T-cell (primary cell): ENCODE measurements at places on chromosomes 5 and 9. TPM values are rescaled to one million over a fixed set of nuclear protein-coding genes. Genes with fewer than 3 reads are reported as not detected.

GRCh38 chr9:127154003-127154389 lies 31.6 kb upstream of the ANGPTL2 start:
- no peak overlapping the region for H3K27ac ChIP-seq
- no peak overlapping the region for H3K4me3 ChIP-seq
- peaks cover 9% of the 10 kb centered on the region for H3K4me1 ChIP-seq
- H3K27me3 ChIP-seq = peaks cover 4% of the 10 kb centered on the region
- no peak for DNase-seq

- H3K36me3 ChIP-seq = peaks cover 2% of the 10 kb centered on the region
- peak overlapping the region; percentile 96 for H3K27ac ChIP-seq
- H3K4me1 ChIP-seq = peaks cover 31% of the 10 kb centered on the region
- peak; percentile 15 for DNase-seq
- H3K4me3 ChIP-seq = peak overlapping the region; percentile 75
Measured at GRCh38 chr5:18745988-18746615, 1111.8 kb downstream of the TAF11L14 start.

DNA sequence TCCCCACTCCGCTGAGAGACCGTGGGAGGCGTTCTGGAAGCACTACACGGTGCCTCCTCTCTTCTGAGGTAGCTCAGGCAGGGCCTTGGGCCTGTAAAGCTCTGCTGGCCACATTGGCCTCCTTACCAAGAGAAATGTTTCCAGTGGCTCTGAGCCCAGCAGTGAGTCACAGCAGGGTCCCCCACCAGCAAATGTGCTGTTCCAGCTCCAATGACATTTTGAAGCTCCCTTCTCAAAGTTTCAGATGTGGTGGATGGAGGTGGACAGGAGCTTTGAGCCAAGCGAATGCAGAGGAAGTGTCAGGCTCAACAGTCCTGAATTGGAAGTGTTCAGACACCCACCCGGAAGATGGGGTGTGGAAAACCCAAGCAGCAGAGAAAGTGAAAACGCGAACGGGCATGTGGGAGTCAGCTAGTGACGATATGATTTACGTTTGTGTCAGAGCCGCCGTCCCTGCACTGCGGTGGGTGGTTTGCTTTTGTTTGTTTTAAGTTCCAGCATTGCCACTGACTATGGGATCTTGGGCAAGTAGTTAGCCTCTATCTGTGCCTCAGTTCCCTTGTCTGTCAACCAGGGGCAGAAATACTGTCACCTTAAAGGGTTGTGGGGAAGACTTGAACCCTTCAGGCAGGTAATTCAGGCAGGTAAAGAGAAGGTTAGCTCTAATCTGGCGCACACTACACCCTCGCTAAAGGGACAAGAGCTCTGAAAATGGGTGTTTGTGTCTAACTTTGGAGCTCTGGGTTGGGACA lies 38.2 kb downstream of the C5orf15 start:
- H3K4me1 ChIP-seq = no peaks in the 10 kb centered on the region
- peak; percentile 53 for DNase-seq
- peak overlapping the region; percentile 68 for H3K27ac ChIP-seq
- no peaks in the 10 kb centered on the region for H3K27me3 ChIP-seq

LOX gene
- total RNA-seq = not detected

DNA sequence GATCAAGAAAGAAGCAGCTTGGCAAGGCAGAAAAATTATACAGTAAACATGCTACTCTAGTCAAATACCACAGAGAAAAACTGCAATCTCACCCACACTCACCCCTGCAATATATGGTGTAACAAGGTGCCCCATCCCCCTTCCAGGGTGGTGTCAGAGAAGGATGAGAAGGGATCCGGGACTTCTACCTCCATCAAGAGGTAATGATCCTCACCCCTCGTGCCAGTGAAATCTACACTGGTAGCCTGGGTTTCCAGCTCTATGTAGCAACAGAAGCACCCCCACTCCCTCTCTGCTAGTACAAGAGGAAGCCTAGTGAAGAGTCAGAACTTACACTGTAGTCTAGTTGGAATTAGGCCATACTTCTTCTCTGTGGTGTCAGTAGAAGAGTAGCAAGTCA lies 18.9 kb downstream of the SLCO4C1 start:
- no peak overlapping the region for H3K27ac ChIP-seq
- no peak for DNase-seq
- H3K27me3 ChIP-seq = no peaks in the 10 kb centered on the region
- no peaks in the 10 kb centered on the region for H3K36me3 ChIP-seq

F2RL2 gene
- not detected for total RNA-seq

CERCAM gene
- 1.3 TPM for total RNA-seq

DNA sequence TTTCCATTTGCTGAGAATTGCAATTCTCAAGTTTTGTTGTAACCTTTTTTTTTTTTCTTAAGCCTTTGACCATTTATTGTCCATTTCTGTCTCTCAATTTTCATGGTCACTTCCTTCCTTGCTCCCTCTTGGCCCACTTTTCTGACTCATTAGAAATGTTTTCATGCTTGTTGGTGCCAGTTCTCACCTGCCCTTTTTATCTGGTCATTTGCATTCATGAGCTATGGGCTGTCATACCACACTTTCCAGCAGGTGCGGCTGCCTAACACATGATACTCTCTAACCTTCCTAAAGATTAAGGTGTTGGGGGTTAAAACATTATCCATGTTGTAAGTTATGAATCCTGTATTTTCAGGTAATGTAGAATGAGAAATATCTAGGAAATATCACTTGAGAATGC lies 150.5 kb upstream of the TLX3 start:
- no peak overlapping the region for H3K4me3 ChIP-seq
- no peak overlapping the region for H3K27ac ChIP-seq
- no peaks in the 10 kb centered on the region for H3K36me3 ChIP-seq
- H3K27me3 ChIP-seq = no peaks in the 10 kb centered on the region
- no peaks in the 10 kb centered on the region for H3K4me1 ChIP-seq

CACNA1B gene
- not detected for total RNA-seq

LCN9 gene
- not detected for total RNA-seq

GRCh38 chr5:84118551-84118950 lies 266.1 kb downstream of the EDIL3 start:
- H3K27ac ChIP-seq = no peak overlapping the region
- no peaks in the 10 kb centered on the region for H3K27me3 ChIP-seq
- no peak overlapping the region for H3K4me3 ChIP-seq
- no peaks in the 10 kb centered on the region for H3K4me1 ChIP-seq
- no peaks in the 10 kb centered on the region for H3K36me3 ChIP-seq

GRCh38 chr9:136673975-136674785 lies 11.5 kb downstream of the EGFL7 start:
- no peaks in the 10 kb centered on the region for H3K27me3 ChIP-seq
- H3K4me1 ChIP-seq = no peaks in the 10 kb centered on the region
- no peak for DNase-seq
- no peak overlapping the region for H3K4me3 ChIP-seq

GRCh38 chr9:12739014-12739652 lies 35.7 kb upstream of the LURAP1L start:
- no peak for DNase-seq
- no peaks in the 10 kb centered on the region for H3K4me1 ChIP-seq
- no peaks in the 10 kb centered on the region for H3K36me3 ChIP-seq
- H3K4me3 ChIP-seq = no peak overlapping the region
- H3K27me3 ChIP-seq = no peaks in the 10 kb centered on the region
- H3K27ac ChIP-seq = no peak overlapping the region

DNA sequence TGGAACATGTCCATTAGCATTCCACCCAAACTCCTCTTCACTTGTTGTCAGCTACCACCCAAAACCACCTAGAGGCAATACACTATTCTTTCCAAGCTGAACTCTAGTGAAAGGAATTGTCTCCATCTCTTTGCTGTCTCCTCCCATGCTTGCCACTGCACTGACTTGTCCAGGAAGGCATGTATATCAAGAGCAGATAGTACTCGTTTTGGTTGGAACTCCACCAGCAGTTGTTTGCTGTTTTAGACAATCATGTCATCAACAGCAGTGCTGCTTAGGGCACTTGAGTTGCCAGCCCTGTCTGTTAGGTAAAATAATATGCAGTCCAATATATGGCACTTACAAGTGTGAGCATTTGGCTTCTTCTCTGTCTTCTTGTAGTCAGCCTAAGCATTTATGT lies 80.0 kb upstream of the SAP30L start:
- no peak overlapping the region for H3K4me3 ChIP-seq
- H3K36me3 ChIP-seq = no peaks in the 10 kb centered on the region
- no peak for DNase-seq
- H3K4me1 ChIP-seq = no peaks in the 10 kb centered on the region

CNTNAP3B gene
- total RNA-seq = not detected

PCDHA3 gene
- total RNA-seq = not detected

APBA1 gene
- 0.63 TPM for total RNA-seq

DNA sequence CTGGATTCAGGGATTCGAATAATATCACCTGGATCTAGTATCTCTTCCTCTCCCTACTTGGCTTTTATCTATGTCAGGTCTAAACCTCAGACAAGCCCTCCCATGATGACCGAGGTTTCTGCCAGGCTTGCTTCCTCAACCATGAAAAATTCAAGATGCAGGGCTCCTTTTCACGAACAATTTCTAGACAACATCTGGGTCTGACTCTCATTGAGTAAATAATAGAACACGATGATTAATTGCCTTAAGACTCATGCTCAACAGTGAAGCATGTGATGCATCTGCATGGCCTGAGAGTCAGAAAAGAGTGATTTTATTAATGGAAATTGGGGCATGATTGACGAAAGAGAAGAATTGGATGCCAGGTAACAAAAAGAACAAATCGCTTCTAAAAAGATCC lies 277.2 kb upstream of the ZNF608 start:
- no peak for DNase-seq
- H3K4me3 ChIP-seq = no peak overlapping the region
- no peaks in the 10 kb centered on the region for H3K4me1 ChIP-seq
- H3K27me3 ChIP-seq = no peaks in the 10 kb centered on the region
- H3K36me3 ChIP-seq = no peaks in the 10 kb centered on the region
- H3K27ac ChIP-seq = no peak overlapping the region

TRIM36 gene
- total RNA-seq = not detected

PCDHGA7 gene
- 0.19 TPM for total RNA-seq

RMND5B gene
- 22.4 TPM for total RNA-seq

TMEM215 gene
- total RNA-seq = not detected

DNA sequence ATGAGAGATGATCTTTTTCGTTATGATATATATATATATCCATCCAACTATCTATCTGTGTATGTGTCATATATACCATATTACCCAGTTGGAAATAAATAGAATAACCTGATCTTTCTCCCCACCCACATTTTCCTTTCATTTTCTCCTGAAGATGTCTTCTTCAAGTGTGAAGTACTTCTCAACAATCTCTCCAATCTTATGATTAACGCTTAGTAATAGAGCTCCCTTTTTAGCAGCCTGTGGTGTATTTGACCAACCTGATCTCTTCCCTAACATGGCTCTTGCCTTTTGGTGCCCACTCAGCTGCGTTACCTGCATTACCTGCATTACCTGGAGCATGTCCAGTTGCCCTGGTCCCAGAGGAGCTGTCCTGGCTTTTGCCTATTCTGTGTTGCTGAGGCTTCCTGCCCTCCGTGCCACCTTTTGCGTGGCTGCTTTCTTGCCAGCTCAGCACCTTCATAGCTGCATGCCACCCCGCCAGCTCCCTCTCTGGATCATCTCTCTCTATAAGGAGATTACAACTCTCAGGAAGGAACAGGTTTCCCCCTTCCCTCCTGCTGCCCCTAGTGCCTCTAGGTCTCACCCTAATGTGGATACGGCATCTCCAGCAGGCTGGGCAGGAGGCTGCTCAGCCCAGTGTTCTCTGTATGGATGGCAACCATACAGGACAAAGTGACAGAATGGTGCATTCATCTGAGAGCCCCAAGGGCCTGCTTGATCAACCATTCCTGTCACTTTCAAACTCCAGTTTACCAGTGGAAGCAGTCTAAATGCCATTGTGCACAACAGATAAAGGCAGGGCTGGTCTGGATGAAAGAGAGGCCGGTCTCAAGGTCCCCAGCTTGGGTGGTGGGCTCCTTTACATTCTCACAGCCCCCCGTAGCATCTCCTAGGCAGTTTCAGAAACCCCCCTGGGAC lies 126.7 kb downstream of the GADD45G start:
- no peak overlapping the region for H3K4me3 ChIP-seq
- H3K27ac ChIP-seq = no peak overlapping the region
- no peaks in the 10 kb centered on the region for H3K36me3 ChIP-seq
- H3K27me3 ChIP-seq = no peaks in the 10 kb centered on the region

GRCh38 chr9:136187683-136188586 lies 17.0 kb downstream of the LHX3 start:
- no peak for DNase-seq
- H3K27me3 ChIP-seq = peaks cover 87% of the 10 kb centered on the region
- H3K36me3 ChIP-seq = no peaks in the 10 kb centered on the region
- H3K4me3 ChIP-seq = no peak overlapping the region

GRCh38 chr5:139985733-139986132 lies 57.4 kb downstream of the NRG2 start:
- H3K4me1 ChIP-seq = no peaks in the 10 kb centered on the region
- H3K27ac ChIP-seq = no peak overlapping the region
- no peak for DNase-seq
- no peak overlapping the region for H3K4me3 ChIP-seq

GRCh38 chr5:53237876-53238275 lies 128.3 kb upstream of the MOCS2 start:
- no peaks in the 10 kb centered on the region for H3K36me3 ChIP-seq
- no peak overlapping the region for H3K27ac ChIP-seq
- DNase-seq = no peak
- H3K4me3 ChIP-seq = no peak overlapping the region
- H3K4me1 ChIP-seq = no peaks in the 10 kb centered on the region

DNA sequence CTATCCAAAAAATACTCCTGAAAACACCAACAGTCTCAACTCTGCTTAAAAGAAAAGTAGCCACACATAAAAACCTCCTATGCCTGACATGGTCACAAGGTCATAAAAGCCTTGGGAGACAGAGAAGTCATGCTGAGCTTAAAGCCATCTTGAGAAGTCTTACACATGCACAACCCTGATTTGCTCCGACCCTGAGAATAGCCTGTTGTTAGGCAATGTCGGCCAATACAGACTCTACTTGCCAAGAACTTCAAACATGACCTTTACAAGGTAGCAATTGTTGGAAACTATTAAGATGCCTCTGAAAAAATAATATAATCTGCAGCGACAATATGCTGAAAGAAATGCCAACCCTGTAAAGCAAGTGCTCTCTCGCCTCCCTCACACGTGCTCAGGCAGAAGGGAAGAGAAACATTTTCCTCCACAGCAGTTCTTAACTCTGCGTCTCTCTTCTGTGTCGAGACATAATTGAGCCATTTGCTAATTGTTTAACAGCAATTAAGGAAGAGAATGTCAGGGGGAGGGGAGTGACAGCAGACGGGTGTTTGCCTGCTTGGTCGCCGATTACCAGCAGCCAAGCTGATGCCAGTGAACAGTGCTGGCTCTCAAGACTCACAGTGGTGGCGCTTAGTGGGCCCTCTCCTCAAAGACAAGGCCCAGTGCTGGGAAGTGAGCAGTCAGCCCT lies 393.6 kb downstream of the SPOCK1 start:
- no peak overlapping the region for H3K27ac ChIP-seq
- DNase-seq = no peak
- no peaks in the 10 kb centered on the region for H3K4me1 ChIP-seq
- H3K27me3 ChIP-seq = peaks cover 2% of the 10 kb centered on the region
